ENCODE measurements at places on chromosomes 6 and 20.

- peak; percentile 16 for DNase-seq
Observed at GRCh38 chr6:2630891-2631571, 119.7 kb downstream of the MYLK4 start.

DNA sequence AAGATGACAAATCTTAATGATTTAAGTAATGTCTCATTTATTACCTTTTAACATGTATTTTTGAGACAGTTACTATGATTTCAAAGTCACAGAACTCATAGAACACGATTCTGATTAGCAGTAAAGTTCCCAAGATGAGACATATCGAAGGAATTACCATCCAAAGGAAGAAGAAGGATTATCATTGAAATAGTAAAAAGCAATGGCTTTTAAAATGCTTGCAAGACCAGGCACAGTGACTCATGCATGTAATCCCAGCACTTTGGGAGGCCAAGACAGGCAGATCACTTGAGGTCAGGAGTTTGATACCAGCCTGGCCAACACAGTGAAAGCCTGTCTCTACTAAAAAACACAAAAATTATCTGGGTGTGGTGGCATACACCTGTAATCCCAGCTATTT, 219.2 kb downstream of the KHDC1L start:
- DNase-seq = no peak

- DNase-seq = no peak
Observed at GRCh38 chr20:33023439-33024242, 7.8 kb upstream of the BPIFB6 start.

DNA sequence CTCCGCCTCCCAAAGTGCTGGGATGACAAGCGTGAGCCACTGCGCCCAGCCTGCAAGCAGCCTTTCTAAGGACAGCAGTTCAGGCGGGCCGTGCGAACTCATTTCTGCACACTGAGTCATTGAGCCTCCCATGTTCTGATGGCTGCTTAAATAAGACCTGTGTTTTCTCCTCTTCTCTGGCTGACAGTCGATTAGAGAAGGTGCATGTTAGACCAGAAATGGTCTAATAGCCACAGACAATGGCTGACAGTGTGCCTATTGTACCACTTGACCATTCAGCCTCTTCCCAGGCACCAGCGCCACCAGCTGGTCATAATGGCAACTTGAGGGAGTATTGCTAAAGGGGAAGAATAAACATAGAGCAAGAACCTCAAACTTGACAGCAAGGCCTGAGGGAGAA, 6.2 kb downstream of the CST11 start:
- DNase-seq = peak; percentile 56

GRCh38 chr6:158257781-158258180, 54.5 kb upstream of the TULP4 start:
- no peak for DNase-seq

DNA sequence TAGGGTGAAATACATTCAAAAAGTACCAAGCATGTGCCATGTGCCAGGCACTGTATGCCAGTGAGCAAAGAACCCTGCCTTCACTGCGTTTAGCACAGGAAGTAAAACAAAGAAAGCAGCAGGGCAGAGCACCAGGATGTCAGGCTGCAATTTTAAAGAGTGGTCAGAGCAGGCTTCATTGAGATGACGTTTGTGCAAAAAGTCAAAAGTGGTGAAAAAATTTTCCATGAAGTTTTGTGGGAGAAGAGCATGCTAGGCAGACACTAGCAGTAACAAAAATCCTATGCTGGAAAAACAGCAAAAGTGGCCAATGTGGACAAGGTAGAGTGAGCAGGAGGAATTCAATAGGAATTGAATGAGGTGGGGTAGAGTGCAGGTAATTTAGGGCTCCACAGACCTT, 31.3 kb downstream of the AKIRIN2 start:
- DNase-seq = no peak

DNA sequence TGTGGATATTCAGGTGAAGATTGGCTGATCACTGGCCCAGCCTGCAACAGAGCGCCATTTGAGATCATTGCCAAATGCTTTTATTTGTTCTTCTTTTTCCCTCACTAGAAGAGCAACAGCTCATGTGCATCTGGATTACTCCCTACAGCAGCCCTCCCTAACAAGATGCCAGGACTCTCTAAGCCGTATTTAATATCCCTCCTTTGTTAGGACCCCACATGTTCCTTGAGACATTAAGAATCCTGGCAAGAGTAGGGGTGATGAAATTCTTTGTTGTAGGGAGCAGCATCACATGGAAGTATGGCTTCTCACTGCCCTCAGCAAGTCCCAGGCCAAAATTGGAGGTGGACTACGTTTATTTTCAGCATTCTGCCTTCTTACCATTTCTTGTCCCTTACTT, 167.8 kb downstream of the PAX1 start:
- DNase-seq = no peak

- DNase-seq = no peak
Observed at GRCh38 chr20:37686762-37687477, 6.9 kb upstream of the CTNNBL1 start.

DNA sequence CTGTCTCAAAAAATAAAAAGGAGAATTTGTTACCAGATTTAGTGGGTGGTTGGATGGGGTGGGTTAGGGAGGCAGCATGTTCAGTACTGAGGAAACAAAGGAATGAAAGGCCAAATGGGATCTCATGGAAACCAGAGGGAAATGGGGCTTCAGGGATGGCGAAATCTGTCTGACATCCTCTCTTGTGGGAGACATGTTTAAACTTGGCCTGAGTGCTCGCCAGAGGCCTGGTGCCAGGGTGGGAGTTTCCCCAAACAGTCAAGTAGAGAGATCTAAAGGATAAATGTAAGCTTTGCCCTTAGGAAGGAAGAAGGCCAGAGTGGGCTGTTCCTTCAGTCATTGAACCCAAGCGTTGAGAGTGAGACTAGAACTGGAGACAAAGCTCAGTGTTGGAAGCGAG, 61.9 kb upstream of the AKIRIN2 start:
- no peak for DNase-seq

DNA sequence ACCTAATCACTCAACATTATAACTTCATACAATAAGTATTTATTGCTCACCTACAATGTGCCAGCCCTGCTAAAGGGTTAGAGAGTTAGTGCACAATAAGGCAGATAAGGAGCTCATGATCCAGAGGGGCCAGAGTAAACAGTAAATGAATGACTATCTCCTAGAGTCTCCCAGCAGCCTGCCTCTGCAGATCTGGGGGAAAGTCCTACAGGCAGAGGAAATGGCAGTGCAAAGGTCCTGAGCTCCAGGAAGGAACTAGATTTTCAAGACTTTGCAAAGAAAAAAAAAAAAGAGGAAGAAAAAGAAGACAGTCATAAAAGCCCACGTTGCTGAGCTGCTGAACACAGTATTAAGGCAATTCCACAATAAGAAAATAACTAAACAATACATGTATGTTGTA, 160.1 kb downstream of the SIM1 start:
- DNase-seq = no peak

DNA sequence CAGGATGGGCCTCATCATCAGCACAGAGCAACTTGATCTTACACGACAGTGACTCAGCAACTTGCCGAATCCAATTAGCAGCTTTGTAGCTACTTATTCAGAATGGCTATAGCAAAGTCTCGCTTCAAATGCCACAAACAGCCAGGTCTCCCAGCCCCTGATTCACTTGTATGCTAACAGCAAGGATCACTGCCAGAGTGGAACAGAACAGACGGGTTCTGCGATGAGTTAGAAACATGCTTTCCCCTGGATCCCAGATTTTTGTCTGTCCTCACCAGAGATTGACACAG, 254.4 kb downstream of the NRN1 start:
- DNase-seq = no peak

- peak; percentile 9 for DNase-seq
Observed at GRCh38 chr6:123745895-123746294, 57.8 kb upstream of the NKAIN2 start.

- no peak for DNase-seq
Observed at GRCh38 chr6:27297857-27298730, 14.0 kb downstream of the POM121L2 start.

DNA sequence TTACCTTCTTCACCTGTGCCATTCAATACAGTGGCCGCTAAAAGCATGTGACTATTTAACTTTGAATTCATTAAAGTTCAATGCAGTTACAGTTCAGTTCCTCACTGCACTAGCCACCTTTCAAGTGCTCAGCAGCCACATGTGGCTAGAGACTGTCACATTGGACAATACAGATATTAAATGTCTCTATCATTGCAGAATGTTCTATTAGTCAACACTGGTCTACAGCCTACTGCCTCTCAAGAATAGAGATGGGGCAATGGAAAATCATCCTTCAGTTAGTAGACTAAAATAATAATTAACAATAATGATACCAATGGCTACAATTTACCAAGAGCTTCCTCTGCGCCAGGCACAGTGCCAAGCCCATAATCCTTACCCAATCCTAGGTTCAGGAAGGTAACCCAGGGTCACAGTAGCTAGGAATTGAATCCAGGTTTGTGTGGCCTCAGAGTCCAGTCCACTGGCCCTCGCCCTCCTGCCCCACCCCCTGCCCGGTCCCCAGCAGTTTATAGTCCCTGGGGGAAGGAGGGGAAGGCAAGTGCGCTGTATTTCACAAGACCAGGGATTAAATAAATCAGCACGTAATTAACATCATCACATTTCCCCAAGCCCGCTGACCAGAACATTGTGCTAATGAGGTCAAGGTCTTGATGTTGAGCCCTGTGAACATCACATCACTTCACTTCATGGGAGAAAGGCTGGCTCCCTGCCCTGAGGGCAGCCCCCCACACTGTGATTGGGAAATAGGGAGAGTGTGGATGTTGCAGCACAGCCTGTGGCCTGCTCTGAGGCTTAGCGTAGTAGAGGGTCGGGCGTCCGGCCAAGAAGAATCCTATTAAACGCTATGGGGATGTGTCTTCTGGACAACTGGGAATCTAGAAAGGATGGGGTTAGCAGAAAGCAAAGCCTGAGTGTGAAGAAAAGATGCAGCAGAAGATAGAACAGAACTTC, 147.2 kb downstream of the VEGFA start:
- no peak for DNase-seq

DNA sequence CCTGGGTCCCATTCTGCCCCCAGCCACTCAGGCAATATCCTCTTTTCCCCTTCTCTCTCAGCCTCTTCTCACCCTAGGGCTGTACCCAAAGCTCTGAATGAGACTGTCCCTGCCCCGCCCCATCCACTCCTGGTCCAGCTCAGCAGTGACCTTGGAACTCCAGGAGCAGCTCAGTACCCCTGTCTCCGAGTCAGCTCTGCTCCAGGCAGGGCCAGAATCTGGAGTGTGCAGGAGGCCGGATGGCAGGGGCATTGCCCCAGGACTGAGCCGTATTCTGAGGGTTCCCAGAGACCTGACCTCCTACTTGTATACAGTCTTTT, 2.0 kb upstream of the RAET1G start:
- DNase-seq = no peak

DNA sequence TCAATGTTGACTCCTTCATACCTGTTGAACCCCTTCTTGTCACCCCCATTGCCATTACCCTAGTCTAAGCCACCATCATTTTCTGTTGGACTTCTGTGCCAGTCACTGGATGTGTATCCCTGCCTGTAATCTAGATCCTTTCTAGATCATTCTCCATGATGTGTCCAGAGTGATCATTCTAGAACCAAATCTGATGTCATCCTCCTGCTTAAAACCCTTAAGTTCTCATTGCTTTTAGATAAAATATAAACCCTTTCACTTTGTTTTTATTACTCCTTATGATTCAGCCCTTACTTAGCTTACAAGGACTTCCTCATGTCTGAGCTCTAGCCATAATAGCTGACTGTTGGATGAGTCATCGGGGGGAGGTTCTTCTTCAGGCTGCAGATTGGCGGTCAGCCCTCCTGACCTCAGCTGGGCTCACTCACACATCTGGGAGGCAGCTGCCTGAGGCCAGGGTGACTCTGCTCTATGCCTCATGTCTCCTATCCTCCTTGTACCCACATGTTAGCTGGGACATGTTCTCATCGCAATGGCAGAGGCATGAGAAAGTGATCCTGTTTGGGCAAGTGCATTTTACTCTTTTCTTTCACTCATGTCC, 287.6 kb downstream of the ESR1 start:
- DNase-seq = peak; percentile 74

DNA sequence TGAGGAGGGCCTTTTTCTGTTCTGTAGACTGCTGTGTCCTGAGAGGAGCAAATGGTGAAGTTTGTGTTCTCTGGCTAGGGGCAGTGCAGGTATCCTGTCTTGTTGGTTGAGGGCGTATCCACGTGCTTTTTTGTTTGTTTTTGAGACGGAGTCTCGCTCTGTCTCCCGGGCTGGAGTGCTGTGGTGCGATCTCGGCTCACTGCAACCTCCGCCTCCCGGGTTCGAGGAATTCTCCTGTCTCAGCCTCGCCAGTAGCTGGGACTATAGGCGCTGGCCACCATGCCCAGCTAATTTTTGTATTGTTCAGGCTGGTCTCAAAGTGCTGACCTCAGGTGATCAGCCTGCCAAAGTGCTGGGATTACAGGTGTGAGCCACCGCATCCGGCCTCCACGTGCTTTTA, 10.8 kb upstream of the PXDC1 start:
- DNase-seq = no peak

GRCh38 chr6:31730631-31731086, 1.6 kb upstream of the DDAH2 start:
- DNase-seq = no peak

GRCh38 chr6:355373-356208, 36.0 kb upstream of the IRF4 start:
- DNase-seq = no peak

GRCh38 chr6:18102783-18103509, 19.5 kb downstream of the NHLRC1 start:
- no peak for DNase-seq

DNA sequence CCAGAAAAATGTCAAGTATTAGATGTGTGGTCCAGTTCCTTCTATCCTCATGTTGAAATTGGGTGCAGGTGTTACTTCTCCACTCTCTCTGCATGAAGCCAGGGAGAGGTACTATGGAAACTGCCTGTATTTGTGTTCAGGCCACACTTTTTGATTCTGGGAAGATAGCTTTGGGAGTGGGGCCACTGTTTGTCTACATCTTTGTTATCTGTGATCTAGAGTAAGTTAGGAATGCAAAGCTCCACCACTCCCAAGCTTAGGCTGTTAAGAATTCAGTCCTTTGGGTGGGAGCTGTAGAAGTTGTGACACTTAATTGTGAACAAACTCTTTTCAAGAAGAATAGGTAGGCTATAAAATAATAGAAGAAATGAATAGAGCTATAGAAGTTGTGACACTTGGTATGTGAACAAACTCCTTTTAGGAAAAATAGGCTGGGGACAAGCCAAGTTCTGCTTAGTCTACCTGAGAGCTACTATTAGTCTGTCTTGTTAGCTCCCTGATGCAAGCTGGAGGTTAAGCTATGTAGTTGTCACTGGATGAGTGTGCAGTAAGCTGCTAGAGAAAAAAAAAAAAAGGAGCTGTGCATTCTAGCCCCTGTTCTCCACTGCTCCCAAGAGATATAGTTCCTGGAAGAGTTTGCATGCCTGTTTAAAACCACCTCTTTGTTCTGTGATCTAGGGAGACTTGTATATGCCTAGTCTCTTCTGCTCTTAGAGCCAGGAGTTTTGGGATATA, 7.1 kb upstream of the GFRAL start:
- no peak for DNase-seq

GRCh38 chr6:117989086-117989485, 82.0 kb downstream of the SLC35F1 start:
- no peak for DNase-seq

DNA sequence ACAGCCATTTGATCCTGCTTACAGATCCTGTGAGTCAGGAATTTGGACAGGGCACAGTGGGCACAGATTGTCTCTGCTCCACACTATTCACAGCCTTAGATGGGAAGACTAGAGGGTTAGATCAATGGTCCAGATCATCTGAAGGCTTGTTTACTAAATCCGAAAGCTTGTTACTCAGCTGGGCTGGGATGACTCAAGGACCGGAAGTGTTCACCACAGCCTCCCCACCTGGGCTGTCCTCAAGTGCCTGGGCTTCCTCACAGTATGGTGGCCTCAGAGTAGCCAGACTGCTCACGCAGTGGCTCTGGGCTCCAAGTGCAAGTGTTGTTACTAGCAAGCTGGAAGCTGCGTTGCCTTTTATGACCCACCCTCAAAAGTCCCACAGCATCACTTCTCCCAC, 75.4 kb upstream of the INSM1 start:
- no peak for DNase-seq
